ENCODE measurements at places on chromosomes 3 and 15.

DNA sequence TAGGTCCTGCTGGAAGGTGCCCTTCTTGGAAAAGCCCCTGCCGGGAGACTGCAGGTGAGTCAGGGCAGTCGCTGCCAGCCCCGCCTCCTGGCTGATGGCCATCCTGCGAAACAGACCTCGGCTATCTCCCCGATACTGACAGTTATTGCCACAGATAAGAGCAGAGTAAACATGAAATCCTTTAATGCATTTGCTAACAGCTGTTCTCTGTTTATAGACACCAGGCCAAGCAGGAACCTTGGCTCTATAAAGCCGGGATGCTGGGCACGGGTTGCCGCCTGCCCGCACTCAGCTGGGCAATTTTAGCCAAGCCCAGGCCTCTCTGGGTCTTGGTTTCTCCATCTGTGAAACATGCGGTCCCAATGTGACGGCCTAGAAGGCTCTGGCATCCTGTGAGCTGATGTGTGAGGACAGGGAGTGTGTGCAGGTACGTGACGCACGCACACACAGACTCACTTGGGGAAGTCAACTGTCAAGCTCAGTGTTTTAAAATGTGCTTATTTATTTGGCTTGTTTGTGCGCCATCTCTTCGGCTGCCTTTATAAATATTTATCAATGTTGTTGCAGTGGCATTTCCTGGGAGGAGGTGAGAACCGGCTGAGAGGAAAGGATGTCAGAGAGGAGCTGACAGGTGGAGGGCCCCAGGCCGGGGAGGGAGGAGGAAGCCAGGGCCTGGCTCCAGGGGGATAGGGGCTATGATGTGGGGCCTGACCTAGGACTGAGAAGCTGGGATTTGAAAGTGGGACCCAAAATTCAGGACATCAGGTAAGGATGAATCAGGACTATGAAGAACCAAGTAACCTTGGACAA, 50.8 kb upstream of the PRR23E start:
- no peak for DNase-seq

- no peak for DNase-seq
These were observed 230.8 kb downstream of the CLSTN2 start for GRCh38 chr3:140165781-140166180.

DNA sequence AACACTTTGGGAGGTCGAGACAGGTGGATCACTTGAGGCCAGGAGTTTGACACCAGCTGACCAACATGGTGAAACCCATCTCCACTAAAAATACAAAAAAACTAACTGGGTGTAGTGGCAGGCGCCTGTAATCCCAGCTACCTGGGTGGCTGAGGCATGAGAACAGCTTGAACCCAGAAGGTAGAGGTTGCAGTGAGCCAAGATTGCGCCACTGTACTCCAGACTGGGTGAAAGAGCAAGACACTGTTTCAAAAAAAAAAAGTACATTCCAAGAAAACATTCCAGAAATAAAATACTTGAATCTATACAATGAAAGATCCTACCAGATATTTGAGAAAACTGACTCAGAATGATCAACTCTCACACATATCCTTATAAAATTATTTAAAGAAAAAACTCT, 30.4 kb downstream of the TFDP2 start:
- no peak for DNase-seq

DNA sequence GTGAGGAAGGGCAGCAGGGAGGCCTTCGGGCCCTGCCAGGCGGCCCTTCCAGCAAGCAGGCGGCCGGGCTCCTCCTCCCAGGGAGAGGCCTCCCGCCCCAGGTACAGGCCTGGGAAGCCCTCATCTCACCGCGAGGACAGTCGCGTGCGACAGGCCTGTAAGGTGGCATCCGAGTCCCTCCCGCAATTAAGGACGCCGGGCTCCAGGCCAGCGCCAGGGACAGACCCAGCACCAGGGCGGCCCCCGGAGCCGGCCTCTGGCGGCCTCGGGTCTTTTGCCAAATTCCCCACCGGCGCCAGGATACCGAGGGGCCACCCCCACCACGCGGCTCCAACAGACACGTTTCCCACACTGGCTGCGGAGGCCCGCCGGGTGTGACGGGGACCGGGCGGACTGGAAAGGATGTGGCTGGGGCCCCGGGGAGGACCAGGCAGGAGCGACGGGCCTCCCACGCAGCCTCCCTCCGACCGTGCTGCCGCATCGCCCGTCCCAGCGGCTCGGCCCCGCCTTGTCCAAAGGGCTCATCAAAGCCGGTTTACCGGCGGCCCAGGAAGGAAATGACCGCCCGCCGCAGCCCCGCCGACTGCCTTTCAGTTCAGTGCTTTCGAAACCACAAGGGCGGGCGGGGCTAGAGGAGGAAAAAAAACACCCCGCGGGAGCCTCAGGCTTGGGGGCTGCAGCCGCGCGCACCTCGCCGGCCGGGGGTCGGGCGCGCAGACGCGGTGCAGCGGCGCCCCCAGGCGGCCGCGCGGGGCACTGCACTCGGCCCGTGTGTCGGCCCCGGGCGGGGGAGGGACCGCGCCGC, 11.3 kb downstream of the XXYLT1 start:
- DNase-seq: peak; percentile 92

DNA sequence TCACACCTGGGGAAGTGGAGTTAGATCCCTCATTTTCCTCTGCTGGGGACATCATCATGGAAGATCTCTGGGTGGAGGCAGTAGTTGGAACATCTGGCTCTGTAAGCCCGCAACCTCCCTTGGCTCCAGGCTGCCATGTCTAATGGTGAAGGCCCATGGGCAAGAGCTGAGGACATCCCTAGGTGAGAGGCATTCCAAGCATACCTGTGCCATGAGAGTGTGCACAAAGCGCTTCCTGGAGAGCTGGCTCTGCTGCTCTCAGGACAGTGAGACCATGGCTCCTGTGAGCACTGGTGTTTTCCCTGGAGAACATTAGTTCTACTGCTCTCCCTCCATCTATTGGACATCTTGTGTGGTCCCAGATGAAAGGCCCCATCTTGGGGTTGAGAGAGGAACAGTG, 7.7 kb downstream of the MAPKAPK3 start:
- no peak for DNase-seq

GRCh38 chr3:130529486-130530215, 12.7 kb downstream of the COL6A6 start:
- no peak for DNase-seq

DNA sequence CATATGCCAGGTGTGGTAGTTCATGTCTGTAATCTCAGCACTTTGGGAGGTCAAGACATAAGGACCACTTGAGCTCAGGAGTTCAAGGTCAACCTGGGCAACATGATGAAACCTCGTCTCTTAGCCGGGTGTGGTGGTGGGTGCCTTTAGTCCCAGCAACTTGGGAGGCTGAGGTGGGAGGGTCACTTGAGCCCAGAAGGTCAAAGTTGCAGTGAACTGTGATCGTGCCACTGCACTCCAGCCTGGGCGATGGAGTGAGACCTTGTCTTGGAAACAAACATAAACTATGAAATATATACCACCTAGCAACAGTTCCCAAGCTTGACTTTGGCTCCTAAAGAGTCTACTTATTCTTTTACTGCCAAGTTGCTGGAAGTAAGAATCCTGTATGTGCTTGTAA, 30.9 kb downstream of the UBE3A start:
- DNase-seq: no peak

DNA sequence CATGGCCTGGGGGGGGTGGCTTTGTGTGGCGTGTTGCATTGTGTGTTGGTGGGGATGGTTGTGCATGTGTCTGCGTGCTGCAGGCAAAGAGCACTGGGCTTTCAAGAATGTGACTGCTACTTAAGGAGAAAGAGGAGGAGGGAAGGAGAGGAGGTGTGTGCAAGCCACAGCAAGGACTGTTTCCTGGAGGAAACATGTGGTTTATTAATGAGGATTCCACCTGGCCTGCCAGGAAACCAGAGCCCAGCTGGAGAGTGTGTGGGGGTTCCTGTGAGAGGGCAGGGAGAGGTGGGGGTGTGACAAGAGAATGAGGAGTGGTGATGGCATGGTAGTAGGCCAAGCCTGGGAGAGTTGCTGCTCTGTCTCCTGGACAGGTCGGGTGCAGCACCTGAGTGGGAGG, 258.1 kb upstream of the ROPN1 start:
- no peak for DNase-seq

GRCh38 chr3:12630292-12630691, 33.6 kb downstream of the RAF1 start:
- DNase-seq: no peak

DNA sequence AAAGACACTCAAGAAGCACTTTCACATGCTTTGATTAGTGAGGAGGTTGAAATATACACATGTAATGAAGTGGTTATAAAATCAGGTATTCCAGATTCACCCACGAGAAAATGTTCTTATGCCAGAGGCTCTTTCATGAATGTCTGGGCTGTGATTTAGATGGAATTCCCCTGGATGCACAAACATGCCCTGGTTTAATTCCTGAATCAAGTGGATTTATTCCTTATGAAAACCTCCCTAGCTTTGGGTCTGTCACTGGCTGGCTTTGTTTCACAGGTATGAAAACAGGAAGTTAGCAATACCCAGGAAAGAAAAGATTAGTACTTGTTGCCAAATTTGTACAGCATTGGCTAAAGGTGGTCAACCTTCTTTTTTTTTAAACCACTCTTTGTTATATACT, 1123.0 kb downstream of the ROBO1 start:
- no peak for DNase-seq

- DNase-seq: no peak
These were observed 52.5 kb downstream of the SH3BP5 start for GRCh38 chr3:15279671-15280402.

- no peak for DNase-seq
These were observed 708.7 kb downstream of the VGLL3 start for GRCh38 chr3:86282106-86282787.

GRCh38 chr3:48426401-48426909, 3.4 kb downstream of the PLXNB1 start:
- DNase-seq: no peak
